Stimulated activated CD4-positive, alpha-beta T cell treated with anti-CD3 and anti-CD28 coated beads, Interleukin-12 subunit alpha, Interleukin-12 subunit beta, amount 100 ng/mL, for 4 hours (primary cell): ENCODE measurements at places on chromosomes 4 and X.

DNA sequence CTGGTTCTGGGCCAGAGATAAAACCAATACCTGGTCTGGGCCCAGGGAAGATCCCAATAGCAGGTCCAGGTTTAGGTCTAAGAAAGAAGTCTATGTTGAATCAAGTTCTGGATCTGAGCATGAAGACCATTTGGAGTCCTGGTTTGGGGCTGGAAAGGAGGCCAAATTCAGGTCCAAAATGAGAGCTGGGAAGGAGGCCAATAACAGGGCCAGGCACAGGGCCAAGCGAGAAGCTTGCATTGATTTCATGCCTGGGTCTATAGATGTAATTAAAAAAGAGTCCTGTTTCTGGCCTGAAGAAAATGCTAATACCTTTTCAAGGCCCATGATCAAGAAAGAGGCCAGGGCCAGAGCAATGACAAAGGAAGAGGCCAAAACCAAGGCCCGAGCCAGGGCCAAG is 3.4 kb downstream of the GPRASP1 start:
- no peak for DNase-seq

DNA sequence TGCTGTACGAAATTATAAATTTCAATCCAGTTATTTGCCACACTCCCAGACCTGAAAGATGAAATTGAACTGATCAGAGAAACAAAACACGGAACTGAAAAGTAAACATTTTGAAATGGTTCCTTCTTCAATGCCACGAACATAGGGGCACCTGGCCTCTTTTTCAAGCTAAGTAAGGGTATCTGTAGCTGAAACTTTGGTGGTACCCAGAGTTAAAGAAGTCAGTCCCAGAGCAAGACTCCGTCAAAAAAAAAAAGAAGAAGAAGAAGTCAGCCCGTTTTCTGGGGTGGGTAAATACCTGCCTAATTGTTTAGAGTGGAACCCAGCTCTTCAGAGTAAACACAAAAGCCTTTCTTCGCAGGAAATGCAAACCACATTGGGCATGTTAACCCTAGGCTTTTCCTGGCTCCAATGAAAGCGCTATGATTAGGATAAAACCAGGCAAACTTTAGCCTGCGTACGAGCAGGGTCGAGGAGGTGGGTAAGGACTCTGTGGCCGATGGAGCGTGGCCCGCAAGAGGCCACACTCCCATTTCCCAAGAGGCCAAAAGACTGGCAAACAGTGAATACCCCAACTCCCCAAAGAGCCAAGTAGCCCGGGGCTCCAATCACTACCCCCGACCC is 1.3 kb downstream of the ANTXR2 start:
- no peak for DNase-seq

GRCh38 chr4:3254302-3255131 is 5.6 kb downstream of the MSANTD1 start:
- no peak for DNase-seq

DNA sequence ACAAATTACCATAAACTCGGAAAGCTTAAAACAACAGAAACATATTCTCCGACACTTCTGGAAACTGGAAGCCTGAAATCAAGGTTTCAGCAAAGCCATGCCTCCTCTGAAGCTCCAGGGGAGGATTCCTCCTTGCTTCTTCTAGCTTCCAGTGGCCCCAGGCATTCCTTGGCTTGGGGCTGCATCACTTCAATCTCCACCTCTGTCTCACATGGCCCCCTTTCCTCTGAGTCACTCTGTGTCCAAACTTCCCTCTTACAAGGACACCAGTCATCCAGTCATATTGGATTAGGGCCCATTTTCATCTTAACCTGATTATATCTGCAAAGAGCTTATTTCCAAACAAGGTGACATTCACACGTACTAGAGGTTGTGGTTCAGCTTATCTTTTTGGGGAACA is 17.3 kb downstream of the PARM1 start:
- DNase-seq = no peak

DNA sequence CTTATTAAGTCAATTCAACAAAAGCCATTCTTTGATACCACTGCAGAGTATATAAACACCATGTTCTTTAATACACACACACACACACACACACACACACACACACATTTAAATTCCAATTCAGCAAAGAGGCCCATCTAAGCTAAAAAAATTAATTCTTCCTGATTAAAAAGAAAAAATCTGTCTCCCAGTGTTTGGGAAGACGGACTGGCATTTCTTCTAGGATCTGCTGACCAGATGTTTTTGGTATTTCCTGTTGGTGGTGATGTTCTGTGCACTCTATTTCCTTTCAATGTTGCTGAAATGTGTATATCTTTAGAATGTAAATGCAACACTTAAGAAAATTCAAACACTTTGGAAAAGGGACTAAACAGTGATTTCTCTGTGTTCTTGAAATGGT is 243.8 kb downstream of the THOC2 start:
- DNase-seq = no peak
